ENCODE measurements at places on chromosomes 5 and 9. TPM values are rescaled to one million over a fixed set of nuclear protein-coding genes. Genes with fewer than 3 reads are reported as not detected.

Gene GAS1
- 0.07 TPM for total RNA-seq

Gene GDA
- 1.0 TPM for total RNA-seq

Gene HAVCR2
- 0.34 TPM for total RNA-seq

Gene ZNF454
- total RNA-seq, result not detected

Gene C5
- 12.4 TPM for total RNA-seq

Gene EIF4E1B
- total RNA-seq, result not detected

Gene CDKN2B
- not detected for total RNA-seq

Gene SLC45A2
- not detected for total RNA-seq

Gene CCDC192
- total RNA-seq, result not detected

Gene GRXCR2
- not detected for total RNA-seq

Gene TOPORS
- total RNA-seq, result 11.9 TPM

Gene NMUR2
- total RNA-seq, result 0.09 TPM

Gene PCDHGB4
- total RNA-seq, result 0.97 TPM

Gene MLANA
- total RNA-seq, result not detected

Gene NFIB
- total RNA-seq, result 10.4 TPM

Gene TAF1L
- not detected for total RNA-seq

Gene TLX3
- not detected for total RNA-seq

Gene ARID3C
- 0.16 TPM for total RNA-seq

Gene CCDC69
- total RNA-seq, result 1.3 TPM

Gene OBP2B
- not detected for total RNA-seq

Gene AK8
- 1.1 TPM for total RNA-seq

Gene HAVCR1
- total RNA-seq, result 28.9 TPM

Gene PCDHGB5
- 2.5 TPM for total RNA-seq

Gene SLC34A1
- not detected for total RNA-seq

Gene SLC6A18
- total RNA-seq, result not detected

Gene PCDHGA12
- not detected for total RNA-seq

Gene SPINK7
- not detected for total RNA-seq

Gene UQCRQ
- 399 TPM for total RNA-seq

Gene C9orf153
- total RNA-seq, result not detected

Gene SLC46A2
- total RNA-seq, result not detected

Gene C8G
- total RNA-seq, result 2.4 TPM

Gene SELENOP
- not detected for total RNA-seq

Gene C5orf52
- not detected for total RNA-seq

Gene NUTM2F
- total RNA-seq, result not detected

Gene OR13C8
- not detected for total RNA-seq
